ENCODE measurements at places on chromosomes 13 and 19. TPM values are rescaled to one million over a fixed set of nuclear protein-coding genes. Genes with fewer than 3 reads are reported as not detected.

The RYR1 gene
- 3.7 TPM for total RNA-seq

The F10 gene
- total RNA-seq: 8.5 TPM

The ZNF575 gene
- total RNA-seq: 0.97 TPM

The LGI4 gene
- total RNA-seq: 52.9 TPM

The ANKLE1 gene
- 0.33 TPM for total RNA-seq
